ENCODE measurements at places on chromosomes 4 and X.

DNA sequence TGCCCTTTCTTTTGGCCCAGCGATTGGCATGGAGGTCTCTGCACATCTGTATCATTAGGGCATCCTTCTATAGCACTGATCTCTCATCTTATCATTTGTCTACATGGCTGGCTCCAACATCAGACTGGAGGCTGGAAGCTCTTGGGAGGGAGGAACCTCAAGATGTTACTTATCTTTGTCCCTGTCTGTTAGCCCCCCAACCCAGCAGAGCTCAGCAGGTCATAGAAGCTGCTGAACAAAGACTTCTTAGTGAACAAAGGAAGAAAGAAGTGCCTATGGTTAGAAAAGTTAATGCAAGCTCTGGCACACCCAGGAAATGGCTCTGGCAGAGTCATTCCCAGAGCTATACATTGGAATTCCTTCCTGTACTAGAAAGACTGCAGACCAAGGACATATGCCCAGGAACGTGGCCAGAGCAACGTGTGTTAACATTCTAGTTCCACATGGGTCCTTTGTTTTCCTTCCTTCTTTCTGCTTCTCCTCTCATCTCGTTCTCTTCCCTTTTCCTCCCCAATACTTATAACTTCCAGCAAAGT lies 74.0 kb downstream of the SEL1L3 start:
- DNase-seq, result no peak

- DNase-seq, result no peak
Observed at GRCh38 chrX:154822029-154822428, 12.4 kb downstream of the SMIM9 start.

GRCh38 chr4:25702848-25703247 lies 47.2 kb downstream of the SLC34A2 start:
- no peak for DNase-seq

DNA sequence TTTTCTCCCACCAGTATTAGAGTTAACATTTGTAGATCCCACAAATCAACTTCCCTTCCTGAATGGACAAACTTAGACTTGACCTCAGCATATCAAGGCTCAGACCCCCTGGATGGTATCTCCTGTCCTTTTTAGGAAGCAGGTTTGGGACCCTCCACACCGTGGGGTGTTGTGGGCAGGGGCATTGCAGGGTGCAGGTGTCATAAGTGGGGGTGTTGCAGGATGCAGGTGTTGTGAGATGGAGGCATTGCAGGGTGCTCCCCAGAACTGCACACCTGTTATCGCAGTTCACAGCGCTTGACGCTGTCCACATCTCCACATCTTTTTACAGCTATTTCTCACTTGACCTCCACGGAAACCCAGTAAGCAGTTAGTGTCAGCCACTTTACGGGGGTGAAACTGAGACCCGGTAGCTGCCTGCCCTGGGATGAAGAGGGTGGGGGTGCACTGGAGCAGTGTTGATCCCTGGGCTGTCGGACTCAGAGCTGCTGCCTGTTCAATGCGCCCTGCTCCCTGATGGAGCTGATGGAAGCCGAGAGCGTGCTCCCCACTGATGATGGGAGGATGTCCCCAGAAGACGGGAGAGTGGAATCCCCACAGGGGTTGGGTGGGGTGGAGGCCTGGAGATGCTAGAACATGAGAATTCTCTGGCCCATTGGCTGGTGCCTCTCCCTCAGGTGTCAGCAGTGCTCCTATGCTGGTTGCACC lies 25.3 kb downstream of the SH3TC1 start:
- DNase-seq, result no peak

DNA sequence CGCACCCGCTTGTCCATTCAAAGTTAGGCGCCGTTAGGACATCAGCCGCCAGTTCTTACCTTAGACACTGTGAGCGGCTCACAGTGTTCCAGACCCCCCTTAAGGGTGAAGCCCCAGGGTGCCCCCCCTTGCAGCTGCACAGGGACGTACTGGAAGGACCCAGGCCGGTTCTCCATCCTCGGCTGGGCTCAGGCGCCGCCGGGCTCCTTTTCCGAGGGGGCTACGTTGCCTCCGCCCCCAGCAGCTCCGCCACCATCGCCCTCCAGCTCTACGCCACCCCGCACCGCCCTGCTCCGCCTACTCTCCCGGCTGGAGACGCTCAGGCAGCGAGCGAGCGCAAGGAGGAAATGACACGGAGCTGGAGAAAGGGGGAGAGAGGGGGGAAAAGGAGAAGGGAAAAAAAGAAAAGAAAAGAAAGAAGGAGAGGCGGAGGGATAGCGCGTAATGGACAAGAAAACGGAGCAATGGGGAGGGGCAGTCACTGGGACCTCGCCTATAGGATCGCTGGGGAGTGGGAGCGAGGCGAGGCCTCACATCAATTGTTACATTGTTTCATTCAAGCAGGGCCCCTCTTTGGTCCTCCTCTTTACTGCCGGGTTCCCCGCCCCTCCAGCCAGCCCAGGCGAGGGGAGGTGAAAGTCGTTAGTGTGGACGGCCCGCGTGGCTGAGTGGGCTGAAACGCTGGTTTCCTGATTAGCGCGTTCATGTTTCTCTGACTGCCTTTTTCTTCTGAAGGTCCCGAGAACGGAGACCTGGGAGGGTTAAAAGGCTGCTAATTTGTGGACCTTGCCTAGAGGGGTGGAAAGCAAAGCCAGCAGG lies at the start of gene SHROOM4:
SHROOM4 (minus strand) TSS at position 352 of the 819 bp plus-strand sequence; CDS start at position 176, 176 bp downstream.
- DNase-seq, result no peak

GRCh38 chr4:89538886-89539285 lies 231.3 kb upstream of the GPRIN3 start:
- DNase-seq, result no peak
